ENCODE measurements at places on chromosomes 2 and 18.

DNA sequence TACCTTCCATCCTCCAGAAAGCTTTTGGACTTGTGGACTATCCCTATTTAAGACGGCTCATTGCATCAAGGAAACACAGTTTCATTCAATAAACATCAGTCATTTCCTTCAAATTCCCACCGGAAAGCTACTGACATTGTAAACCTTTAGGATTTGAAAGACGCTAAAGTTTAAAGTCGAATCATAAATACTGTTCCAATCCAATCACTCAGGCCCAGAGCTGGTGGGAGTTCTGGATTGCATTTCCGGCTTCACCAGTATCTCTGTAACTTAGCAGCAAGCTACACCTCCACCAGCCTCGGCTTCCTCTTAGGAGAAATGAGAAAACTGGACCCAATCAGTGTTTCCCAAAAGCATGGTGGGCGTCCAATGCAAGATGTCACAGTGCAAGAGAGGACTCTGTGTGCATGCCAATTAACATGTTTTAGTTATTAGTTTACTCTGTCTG lies 1.6 kb downstream of the WDFY1 start:
- DNase-seq: no peak

DNA sequence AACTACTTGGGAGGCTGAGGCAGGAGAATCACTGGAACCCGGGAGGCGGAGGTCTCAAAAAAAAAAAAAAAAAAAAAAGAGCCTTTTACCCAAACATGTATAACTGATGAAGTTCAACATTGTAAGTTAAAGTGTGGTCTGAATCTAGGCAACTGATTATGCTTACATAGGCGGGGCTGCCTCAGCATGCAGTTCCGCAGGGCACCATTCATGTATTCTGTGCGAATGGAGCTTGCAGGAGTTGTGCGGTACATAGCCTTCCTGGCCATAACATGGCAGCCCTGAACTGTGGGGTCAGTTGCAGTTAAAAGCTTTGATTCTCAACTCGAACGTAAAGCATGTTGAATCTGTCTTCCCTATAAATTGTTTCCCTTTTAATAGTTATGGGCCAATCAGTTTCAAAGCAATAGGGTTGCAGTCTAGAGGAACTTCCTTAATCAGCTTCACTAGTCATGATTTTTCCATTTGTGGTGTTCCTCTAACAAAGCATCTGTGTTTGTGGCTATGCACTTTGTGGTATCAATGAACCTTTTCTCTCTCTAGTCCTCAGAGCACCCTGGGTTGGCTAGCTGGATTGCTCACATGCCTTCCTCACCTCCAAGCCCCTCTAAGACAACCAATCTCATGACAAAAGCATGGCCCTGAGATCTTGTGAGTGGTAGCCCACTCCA lies 30.6 kb upstream of the CEP68 start:
- no peak for DNase-seq

DNA sequence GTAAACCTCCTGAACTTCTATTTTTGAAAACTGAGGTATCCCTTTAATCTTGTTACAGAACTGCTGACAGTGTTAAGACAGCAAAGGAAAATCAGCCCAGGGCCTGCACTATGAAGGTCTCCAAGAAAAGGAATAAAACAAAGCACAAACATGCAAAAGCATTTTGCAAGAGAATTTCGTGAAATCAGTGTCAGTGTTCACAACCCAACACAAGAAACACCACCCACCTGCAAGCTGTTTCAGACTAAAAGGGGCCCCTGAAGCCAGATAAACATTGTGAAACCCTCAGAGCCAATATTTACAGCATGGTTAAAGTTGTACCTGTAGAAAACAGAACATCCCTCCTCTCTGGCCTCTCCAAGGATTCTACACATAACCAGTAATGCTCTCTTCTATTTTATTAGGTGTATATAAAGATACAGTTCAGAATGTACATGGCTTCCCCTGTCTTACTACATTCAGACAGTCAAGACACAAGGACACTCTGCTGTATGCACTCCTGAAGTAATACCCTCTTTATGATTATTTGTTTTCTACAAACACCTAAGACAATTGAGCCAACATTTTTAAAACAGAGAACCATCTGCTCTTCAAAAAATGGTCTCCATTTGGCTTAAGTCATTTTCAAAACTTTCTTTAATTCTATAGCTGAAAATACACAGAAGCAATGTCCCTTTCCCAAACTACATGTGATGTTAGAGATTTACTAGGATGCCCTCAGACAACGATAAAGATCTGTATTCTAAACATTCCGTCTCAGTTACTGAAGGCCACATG lies 149.5 kb upstream of the ZFP36L2 start:
- DNase-seq: no peak

DNA sequence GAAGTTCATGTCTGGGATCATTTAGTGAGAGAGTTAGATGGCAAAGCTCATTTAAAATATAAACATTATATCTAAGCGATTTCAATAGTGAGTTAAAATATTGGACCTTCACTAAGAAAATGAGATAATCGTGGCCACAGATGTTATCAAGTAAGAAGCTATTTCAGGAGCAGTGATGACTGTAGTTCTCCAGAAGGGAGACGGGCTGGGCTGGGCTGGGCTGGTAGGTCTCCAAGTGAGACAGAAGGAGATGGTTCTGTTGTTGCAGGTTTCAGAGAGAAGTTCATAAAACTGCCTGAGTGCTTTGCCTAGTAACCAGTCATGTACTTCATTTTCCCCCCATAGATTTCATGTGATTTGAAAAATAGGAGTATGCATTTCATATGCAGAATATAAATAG lies 130.1 kb upstream of the DAPL1 start:
- no peak for DNase-seq

GRCh38 chr18:52936931-52937330 lies 596.9 kb downstream of the DCC start:
- no peak for DNase-seq

- no peak for DNase-seq
Measured at GRCh38 chr2:33812707-33813106, 213.6 kb upstream of the FAM98A start.

- DNase-seq: no peak
Measured at GRCh38 chr18:52340406-52341102, 557 bp downstream of the DCC start.

DNA sequence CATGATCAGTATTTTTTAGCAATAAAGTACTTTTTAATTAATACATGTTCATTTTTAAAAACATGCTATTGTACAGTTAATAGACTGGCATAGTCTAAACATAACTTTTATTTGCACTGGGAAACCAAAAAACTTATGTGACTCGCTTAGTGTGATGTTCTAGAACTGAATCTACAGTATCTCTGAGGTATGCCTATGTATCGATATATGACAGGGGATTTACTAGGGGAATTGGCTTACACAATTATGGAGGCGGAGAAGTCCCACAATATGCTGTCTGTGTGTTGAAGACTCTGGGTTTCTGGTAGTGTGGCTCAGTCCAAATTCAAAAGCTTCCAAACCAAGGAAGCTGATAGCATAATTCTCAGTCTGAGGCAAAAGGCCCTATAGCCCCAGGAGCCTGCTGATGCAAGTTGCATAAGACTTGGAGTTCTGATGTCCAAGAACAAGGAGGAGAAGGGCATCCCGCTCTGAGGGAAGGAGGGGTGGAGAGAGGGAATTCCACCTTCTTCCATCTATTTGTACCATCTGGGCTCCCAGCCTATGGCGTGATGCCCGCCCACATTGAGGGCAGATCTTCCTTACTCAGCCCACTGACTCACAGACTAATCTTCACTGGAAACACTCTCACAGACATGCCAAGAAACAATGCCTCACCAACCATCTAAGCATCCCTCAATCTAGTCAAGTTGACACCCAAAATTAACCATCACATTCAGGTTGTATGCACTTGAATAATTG lies 27.5 kb downstream of the ZNF638 start:
- no peak for DNase-seq

DNA sequence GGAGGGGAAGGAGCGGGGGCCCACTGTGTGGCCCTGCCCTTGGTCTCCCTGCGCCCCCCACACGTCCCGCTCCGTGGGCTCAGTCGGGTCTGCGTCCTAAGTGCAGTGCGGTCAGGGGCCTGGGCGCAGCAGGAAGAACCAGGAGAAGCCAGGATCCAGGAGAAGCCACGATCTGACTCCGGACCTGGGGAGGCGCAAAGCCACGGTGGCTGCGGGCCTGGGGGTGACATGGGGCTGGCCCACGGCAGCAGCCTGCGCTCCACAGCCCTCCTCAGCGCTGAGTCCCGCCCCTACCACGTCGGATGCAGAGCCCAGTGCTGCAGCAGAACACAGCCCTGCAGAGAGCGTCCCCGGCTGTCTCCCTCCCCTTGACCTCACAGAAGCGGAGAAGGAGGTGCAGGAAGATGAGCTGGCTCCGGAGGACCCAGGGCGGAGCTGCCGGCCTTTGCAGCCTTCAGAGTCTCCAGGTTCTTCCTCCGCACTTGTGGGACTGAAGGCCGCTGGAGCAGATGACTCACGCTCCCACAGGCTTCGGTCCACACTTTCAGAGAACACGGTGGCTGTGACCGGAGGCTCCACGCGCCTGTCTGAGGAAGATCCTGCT lies 589.2 kb upstream of the SALL3 start:
- DNase-seq: no peak

GRCh38 chr2:42979870-42980763 lies 187.7 kb upstream of the HAAO start:
- DNase-seq: no peak

DNA sequence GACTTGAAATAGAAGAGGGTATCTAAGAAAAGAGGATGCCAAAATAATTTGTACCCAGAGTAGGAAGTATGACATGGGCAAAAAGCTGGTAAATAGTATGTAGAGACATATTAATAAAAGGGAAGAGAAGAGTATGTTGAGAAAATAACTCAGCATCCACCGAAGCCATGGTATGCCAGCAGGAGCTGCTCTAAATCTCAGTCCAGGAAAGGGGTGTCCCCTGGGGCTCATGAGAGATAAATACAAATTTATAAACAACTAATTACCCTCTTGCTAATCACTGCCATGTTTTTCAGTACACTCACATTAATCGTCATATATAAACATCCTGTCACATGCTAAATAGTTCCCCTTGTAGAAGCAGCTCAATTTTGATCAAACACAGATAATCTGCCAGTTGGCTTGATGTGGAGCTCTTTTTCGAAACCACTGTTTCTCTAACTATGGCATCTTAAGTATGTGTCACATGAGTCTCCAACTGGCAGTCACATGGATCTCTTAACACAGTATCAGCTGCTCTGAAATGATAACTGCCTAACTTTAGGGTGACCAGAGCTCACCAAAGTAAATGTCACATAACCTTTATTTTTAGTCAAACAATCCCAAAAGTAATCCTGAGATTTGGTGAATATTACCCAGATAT lies 31.9 kb downstream of the EXOC6B start:
- no peak for DNase-seq

GRCh38 chr2:145091967-145092366 lies 572.0 kb upstream of the ZEB2 start:
- no peak for DNase-seq

DNA sequence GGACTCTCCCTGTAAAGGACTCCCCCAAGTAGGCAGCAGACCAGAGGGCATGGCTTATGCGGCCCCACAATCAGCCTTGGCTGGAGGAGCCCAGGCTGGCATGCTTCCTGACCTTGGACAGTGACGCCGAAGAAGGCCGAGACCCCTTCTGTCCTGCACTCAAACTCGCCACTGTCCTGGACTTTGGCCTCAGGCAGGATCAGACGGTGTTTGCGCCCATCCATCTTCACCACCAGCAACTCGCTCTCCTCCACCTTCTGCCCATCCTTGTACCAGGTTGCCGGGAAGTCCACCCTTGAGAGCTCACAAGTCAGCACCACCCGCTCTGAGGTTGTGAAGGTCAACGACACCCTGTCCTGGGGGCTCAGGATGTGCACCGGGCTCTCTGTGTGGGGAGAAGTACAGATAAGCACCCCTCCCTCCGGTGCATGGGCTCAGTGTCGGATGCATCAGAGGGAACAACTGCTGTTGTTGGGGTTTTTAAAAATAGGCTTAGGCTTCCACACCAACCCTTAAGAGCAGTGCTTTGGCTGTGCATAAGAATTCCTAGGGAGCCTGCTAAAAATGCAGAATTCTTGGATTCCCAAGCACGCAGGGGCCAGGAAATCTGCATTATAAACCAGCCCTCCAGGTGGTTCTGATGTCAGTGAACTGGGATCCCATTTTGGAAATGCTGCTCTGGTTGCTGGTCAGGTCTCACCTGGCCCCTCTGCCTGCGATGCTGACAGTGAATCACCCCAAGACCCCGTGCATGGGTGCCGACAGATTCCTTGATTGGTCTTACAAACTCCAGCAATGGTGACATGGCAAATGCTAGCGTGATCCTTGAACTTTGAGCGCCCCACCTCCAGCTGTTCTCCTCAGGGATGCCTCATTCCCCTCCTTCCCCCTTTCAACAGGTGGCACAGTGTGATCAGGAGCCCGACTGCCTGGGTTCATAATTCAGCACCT lies 5.9 kb downstream of the OBSL1 start:
- no peak for DNase-seq

DNA sequence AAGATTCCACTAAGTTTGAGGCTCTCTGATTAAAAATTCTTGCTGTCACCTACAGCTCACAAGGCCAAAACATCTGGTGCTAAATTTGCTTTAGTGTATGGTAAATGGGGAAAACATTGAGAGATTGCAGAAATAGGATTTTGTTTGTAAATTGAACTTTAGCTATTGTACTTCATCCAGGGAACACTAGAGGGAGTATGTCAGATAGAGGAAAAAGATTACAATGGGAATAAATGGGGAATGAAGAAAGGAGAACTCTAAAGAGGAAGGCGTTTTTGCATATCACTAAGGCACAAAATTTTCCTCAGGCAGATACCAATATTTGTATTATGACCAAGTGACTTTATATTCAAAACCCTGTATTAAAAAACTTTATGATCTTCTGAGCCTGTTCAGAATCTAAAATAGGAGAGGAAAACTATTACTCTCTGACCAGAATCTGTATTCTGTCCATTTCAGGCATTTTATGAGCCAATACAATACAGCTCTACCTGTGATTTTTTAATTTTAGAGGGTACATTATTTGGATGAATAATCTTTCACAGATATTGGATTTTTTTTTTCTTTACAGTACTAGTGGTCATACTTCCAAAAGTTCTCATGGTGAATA lies 52.3 kb upstream of the ITGB6 start:
- DNase-seq: peak; percentile 7

- no peak for DNase-seq
Measured at GRCh38 chr2:230972046-230972445, 23.9 kb upstream of the SPATA3 start.

DNA sequence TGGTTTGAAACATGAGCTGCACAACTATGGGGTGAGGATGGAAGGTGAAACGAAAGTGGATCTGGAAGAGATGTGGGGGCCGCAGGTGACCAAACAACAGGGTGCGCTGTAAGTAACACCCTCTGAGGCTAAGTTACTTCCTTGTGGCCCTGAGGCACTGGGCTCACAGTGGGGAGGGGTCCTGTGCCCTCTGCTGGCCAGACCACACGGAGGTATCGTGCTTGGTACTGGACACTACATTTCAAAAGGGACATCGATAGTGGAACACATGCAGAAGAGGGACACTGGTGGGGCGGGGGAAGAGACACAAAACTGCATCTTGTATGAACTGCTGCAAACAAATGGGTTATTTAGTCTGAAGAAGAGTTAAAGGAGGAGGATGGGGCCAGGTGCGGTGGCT lies 110.6 kb downstream of the CLIP4 start:
- no peak for DNase-seq

GRCh38 chr2:25303633-25304236 lies 38.0 kb downstream of the DNMT3A start:
- DNase-seq: no peak

All from DMS79 treated with DMSO at 0.1 percent for 48 hours (cell line).